ENCODE measurements at places on chromosomes 7 and 10. TPM values are rescaled to one million over a fixed set of nuclear protein-coding genes. Genes with fewer than 3 reads are reported as not detected.

- no peak for DNase-seq
Measured at GRCh38 chr7:10355816-10356215, 617.9 kb upstream of the PHF14 start.

- no peak for DNase-seq
Measured at GRCh38 chr10:119469846-119470245, 72.7 kb downstream of the RGS10 start.

GRCh38 chr10:103499881-103500280 lies 6.4 kb downstream of the NEURL1 start:
- no peak for DNase-seq

DNA sequence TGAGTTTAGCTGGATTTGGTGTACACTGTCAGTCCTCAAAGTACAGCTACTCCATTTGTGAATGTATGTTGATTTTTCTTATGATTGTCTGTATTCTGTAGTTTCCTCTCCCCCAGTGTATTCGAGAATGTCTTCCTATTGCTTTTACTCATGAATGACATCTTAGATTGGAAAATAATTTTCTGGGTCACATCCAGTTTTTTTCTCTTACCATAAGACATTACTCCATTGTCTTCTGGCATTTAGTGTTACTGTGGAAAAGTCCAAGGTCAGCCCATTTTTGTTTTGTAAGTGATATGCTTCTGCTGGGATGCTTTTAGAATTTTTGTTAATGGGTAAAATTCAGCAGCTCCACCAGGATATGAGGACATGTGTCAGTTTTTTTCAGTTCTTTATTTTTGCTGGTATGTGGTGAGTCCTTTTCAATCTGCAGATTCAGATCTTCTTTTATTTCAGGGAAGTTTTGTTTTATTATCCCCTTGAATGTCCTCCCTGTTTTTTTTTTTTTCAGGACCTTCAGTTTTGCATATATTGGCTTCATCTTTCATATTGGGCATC lies 33.6 kb downstream of the WAC start:
- no peak for DNase-seq

DNA sequence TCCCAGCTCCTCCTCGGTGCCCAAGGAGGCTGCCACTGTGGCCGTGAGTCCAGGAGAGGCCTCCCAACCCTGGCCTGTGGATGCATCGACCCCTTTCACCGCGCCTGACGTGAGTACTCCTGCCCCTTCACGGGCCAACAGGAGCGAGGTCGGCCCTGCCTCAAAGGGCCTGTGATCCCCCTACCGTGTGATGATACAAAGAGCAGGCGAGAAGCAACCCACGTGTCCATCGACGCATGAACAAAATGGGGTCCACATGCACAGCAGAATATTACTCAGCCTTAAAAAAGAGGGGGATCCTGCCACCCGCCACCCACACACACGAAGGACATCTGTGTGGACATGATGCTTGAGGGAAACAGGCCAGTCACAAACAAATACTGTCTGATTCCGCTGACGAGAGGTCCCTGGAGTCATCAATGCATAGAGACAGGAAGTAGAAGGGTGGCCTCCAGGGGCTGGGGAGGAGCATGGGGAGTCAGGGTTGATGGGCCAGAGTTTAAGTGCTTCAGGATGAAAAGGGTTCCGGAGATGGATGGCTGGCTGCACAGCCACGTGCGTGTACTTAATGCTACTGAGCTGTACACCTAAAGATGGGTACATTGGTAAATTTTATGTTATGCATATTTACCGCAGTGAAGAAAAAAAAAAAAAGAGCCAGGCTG lies 151.9 kb downstream of the PRKAG2 start:
- DNase-seq: no peak

DNA sequence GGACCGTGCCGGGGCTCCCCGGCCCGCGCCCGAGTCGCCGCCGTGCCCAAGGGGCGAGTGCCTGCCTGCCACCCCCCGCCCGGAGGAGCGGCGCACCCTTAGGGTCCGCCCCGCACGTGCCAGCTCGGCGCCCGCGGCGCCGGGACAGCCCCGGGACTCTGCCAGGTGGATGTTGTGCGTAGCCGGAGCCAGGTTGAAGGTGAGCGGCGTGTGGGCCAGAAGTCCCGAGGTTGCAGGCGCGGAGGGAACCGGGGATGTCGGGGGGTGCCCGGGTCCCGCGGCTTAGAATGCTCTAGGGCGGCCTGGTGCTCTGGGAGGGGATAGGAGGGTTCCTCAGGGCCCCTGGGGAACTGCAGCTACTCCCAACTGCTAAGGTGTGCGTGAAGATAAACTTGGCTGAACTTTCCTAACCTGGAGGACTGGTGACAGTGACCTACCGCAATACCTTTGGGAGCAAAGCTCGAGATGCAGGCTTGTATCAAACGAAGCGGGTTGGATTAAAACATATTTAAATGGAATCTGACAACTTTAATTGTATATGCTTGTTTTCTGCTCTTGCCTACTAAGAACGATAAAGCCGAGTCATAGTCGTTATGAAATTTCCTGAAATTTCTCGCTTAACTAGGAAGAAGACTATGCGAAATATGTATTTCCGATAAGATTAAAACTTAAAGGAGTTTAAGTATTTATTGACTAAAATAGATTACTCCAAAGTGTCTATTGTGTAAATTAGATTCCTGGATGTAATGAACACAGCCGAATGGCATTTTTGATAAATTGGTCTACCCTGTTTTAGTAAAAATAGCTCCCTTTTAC lies at the start of gene CUX1:
Gene CUX1 (plus strand): TSS at position 156 of the 816 bp plus-strand sequence. CDS start 14 bp downstream, at position 170.
- no peak for DNase-seq

DNA sequence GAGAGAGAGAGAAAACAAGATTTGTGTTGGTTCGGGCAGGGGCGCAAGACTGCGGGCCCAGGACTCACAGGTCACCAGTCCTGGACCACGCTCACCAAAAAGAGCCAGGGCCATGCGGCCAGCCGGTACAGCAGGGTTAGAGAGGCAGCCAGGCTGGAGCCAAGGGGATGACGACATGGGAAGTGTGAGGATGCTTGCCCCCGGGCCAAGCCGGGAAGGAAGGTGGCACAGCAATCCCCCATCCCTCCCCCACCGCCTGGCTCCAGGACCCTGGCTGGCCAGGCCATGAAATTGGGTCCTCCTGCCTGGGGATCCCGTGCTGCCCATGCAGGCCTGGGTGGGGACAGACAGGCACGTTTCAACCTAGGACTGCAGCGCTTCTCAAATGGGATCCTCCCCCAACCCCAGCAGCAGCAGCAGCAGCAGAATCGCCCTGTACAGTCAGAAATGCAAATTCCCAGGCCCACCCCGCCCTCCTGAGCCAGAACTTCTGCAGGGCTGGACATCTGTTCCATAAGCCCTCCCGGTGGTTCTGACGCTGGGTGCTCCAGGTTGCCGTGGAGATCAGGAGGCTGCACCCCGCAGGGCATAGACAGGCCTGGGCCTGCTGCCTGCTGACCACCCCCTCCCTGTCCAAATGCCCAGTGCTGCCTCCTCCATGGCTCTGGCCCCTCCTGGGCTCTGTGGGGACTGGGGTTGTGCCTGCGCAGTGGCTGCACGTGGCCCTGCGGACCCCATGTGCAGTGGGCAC lies 35.0 kb downstream of the YKT6 start:
- DNase-seq: no peak

DNA sequence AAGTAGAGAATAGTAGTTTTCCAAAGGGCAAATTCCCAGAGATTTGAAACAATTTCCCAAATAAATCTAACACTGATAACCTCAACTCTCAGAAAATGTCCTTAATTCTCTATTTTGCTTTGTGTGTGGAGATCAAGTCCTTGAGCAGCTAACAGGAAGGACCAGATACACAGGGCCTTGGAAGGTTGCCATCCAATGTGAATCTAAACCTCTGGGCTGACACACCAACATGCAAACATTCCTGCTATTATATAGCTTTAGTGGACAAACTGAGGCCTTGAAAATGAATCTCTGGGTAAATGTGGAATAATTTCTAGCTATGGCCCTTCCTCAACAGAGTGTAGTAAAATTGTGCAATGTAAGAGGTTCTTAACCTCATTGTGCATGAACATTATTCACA lies 44.1 kb upstream of the PARD3 start:
- no peak for DNase-seq

- no peak for DNase-seq
Measured at GRCh38 chr10:76169246-76169645, 737.8 kb downstream of the LRMDA start.

GRCh38 chr10:123380491-123381085 lies 226.4 kb downstream of the BUB3 start:
- no peak for DNase-seq

- DNase-seq: peak; percentile 87
Measured at GRCh38 chr7:27185013-27185853, at the start of gene HOXA11. TSS of gene HOXA11 (minus strand) at chr7:27185232. CDS start at chr7:27185144, 88 bp downstream.

DNA sequence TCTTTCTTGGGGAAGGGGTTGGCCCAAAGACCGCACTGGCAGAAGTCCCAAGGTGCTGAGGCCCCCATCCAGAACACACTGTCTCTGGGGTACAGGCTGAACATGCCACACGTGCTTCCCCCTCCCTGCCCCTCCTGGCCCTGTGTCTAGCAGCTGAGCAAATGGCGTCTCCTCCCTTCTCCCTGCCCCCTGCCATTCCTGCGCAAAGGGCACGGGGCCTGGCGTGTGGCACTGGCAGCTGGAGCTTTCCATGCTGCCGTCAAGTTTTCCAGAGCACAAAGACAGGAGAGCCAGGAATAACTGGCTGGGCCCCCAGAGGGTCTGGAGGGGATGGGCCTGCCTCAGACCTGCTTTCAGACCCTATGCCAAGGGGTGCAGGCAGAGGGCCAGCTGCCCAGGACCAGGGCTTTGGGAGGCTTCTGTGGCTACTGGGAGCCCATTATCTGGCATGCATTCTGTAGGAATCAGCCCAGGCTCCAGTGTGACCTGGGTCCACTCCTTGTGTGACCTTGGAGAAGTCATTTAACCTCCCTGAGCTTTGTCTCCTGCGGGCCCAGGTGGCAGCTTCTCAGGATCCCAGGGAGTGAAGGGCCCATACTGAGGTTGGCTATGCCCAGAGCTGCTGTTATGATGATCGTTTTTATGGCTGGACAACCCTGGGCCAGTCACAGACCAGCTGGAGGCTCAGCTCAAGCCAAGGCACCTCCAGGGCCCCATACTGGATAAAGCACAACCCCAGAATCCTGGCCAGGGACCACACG lies 710 bp upstream of the LDB3 start:
- no peak for DNase-seq

DNA sequence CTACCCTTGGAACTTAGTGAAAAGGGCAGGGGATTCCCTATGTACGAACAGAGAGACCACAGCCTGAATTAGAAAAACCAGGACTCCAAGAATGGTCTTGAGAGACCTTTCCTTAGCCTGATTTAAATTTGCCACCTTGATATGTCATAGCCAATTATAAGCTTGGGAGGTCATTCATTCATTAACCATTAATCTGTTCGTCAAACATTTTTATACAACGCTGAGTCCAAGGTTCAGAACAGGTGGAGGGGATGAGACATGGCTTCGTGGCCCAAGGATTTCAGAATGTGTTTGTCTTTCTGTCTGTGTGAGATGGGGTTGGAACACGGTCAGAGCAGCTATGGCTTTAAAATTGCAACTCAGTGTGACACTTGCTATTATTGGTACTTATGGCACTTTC lies 158.0 kb downstream of the PAXIP1 start:
- no peak for DNase-seq

GRCh38 chr10:114777415-114777814 lies 44.2 kb upstream of the FHIP2A start:
- DNase-seq: no peak

DNA sequence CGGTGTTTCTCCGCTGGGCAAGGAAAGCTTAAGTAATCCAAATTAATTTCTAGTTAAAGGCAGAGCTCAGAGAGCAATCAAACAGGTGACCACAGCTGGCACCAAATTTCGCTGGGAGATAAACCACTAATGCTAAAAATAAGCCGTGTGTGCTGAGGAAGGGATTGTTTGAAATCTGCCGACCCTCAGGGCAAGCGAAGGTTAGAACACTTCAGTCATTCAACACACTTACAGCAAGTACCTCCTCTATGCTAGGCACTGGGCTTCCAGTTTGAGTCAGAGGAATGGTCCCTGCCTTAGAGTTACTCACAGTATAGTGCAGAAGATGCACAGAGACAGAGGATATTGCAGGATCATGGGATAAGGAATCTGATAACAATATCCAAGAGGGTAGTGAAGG lies 467.9 kb upstream of the PODXL start:
- DNase-seq: no peak

- DNase-seq: no peak
Measured at GRCh38 chr10:90407131-90407530, 450.7 kb downstream of the HTR7 start.

DNA sequence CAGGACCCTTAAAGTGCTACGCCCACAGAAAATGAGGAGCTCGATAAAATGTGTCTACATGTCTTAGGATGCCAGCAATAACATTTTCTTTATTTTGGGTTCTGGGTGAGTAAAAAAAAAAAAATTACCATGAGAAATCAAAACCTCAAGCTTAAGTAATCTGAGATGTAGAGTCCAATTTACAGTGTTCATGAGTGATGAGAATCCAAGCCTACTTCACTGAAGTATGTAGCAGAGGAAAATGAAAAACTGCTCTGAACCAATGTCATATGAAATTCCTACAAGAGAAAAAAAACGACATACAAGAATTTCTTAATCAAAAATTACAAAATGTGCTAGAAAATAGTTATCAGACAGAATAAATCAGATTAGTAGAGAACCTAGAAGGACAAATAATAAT lies 274.4 kb downstream of the HTR7 start:
- DNase-seq: no peak

DNA sequence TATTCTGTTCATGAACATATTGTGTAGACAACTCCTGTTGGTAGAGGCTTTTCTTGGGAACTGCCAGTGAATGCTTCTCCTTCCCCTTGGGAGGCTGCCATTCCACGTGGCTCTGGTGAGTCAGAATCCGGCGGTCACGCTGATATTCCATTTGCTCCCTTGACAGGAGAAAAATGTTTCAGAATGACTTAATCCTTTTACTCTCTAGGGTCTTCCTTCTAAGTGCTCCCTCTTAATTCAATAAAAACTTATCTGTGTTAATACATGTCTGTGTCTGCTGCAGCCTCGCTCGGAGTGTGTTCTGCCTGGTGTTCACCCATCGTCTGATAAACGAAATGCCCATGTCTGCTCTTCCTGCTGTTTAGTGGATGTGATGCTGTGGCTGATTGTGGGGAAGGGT lies 278.6 kb downstream of the ARHGAP12 start:
- peak; percentile 73 for DNase-seq

DNA sequence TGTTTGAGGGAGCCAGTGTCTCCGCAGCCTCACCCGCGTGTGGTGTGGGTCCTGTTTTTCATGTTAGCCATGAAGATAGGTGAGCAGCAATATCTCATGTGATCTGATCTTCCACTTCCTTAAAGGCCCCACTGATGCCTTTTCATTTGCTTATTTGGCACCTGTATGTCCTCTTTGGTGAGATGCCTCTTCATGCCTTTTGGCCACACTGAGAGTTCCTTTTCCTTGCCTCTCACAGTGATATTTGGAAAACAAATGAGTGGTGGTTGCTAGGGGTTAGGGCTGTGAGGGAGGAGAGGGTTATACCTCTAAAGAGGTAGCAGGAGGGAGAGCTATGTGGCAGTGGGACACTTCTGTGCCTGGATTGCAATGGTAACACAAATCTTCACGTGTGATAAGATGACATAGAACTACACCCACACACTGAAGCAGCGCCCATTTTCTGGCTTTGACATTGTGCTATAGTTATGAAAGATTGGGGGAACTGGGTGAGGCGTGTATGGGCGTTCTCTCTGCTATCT lies 90.4 kb upstream of the TNS3 start:
- DNase-seq: no peak

GRCh38 chr10:77419979-77420378 lies 217.6 kb downstream of the KCNMA1 start:
- DNase-seq: no peak

GRCh38 chr10:86374664-86375063 lies 8.1 kb upstream of the GRID1 start:
- no peak for DNase-seq

HHEX gene
- 6.7 TPM for total RNA-seq

CALN1 gene
- total RNA-seq: 0.42 TPM

MBL2 gene
- total RNA-seq: not detected

ARHGEF35 gene
- total RNA-seq: 6.5 TPM

NPY4R2 gene
- total RNA-seq: 0.16 TPM

KLF14 gene
- 0.32 TPM for total RNA-seq
